NCI-H1436 treated with DMSO at 0.1 percent for 48 hours (cell line): ENCODE measurements at places on chromosomes 2 and 18.
A peak's percentile ranks its signal among the peaks of the same experiment; 100 is the strongest.

DNA sequence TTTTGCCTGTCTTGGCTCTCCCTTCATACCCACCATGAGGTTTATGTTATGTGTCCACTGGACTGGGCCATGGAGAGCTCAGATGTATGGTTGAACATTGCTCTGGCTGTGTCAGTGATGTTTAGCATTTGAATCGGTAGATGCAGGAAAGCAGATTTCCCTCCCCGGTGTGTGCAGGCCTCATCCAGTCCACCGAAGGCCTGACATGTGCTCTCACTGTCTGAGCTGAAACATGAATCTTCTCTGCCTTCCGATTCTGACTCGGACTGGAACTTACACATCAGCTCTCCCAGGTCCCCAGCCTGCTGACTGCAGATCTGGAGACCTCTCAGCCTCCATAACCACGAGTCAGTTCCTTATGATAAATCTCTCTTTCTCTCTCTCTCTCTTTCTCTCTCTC lies 72.4 kb upstream of the SLC66A3 start:
- no peak for DNase-seq

- no peak for DNase-seq
Measured at GRCh38 chr2:38602136-38602731, 494 bp downstream of the HNRNPLL start.

DNA sequence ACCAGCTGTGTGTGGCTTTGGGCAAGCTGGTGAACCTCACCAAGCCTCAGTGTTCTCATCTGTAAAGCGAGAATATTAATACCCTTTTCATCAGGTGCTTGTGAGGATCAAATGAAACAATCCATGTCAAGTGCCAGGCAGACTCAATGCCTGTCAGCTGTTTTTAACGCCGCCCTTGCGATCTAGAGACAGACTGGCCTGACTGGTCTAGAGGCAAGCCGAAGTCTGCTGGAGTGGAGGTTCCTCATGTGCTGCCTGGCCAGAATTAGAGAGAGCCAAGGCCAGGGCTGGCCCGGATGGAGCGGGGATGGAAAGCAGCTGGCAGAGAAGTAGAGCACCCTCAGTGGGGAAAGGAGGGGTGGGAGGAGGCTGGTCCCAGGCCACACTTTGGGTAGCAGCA lies 74.5 kb upstream of the B3GNT7 start:
- DNase-seq, result no peak

- DNase-seq, result no peak
Measured at GRCh38 chr2:240963868-240964703, 34.3 kb upstream of the SNED1 start.

DNA sequence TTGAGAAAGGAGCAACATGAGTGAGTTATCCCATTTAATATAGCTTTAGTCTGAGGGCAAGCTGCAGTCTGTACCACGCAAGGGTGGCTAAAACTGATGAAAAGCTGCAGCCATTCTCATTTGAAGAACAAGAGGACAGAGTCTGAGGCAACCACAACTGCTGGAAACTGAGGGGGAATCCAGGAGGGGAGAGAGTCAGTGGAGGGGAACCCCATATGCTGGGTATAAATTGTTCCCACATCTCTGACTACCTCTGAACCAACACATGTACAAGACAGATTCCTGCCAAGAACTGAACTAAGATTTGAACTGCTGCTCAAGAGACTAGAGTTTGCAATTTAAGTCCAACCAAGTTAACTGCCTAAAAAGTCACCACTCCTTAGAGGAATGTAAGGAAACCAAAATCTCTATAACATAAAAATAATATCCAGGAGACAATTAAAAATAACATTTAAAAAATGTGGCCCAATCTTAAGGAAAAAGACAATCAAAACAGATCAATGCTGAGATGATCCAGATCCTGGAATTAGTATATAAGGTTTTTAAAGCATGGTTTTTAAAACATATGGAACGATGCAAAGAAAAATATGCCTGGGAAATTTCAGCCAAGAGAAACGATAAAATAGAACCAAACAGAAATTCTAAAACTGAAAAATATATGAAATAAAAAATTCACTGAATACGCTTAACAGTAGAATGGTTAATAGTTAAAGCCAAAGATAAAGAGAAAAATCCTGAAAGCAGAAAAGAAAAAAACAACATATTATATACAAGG lies 11.2 kb downstream of the CWC22 start:
- DNase-seq, result no peak

GRCh38 chr2:30235008-30235655 lies 3.8 kb downstream of the LBH start:
- no peak for DNase-seq

DNA sequence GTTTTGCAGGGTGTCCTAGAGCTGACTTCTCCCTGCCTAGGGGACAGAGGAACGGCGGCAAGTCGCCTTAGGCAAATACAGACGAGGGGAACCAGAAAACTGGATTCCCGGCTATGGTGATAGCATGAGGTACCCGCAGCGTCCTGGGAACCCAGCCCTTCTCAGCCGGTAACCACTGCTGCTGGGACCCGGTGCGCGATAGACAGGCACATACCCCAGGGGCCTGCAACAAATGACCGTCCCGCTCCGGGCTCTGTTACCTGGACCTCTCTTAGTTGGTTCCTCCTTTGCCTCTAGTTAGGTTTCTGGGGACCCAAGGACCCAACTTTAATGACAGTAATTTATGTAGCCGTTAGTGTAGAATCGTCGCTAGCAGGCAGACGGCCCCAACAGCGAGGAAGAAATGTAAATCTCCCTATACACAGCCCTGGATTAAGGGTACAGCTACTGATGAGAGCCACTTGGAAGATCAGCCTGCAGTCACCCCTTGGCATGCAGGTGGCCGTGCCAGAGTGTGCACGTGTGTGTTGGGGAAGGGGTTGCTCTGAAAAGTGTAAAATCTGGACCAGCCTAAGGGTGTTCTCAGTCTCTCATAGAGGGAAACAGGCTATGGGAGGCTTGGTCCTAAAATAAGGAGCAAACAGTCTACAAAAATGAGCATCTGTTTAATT lies 819 bp upstream of the SERPINE2 start:
- no peak for DNase-seq

- DNase-seq, result peak; percentile 17
Measured at GRCh38 chr2:66843847-66844246, 408.9 kb downstream of the MEIS1 start.

DNA sequence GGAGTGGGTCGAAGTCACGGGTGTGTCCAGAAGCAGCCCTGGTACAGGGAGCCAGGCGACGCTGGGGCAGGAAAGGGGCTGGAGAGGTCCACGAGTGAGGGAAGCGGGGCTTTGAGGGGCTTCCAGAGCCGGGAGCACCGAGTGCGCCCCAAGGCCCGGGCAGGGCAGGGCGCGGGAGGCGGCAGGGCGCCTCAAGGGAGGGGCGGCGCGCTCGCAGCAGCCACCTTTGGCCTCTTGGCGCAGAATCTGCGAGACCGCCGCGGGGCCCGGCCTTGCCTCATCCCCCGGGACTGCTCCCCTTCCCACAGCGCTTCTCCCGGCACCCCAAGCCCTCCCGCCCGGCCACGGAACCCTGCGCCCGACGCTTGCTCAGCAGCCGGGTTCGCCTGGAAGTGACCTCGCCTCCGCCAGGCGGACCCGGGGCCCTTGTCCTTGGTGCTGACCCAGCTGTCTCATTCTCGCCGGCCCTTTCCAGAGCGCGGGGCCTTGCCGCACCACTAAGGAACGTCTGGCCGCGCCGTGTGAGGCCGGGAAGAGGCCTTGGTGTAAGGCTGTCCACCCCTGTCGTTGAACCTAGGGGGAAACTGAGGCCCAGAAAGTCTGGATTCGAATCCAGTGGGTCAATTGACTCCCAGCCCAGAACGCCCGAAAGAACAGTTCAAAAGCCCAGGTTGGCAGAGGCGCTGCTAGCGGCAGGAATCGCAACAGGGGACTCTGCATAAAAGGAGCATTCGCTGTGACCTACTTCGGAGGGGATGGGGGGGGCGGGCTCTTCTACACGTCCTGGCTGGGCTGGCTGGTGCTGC lies 584 bp upstream of the DNER start:
- DNase-seq, result no peak

- peak; percentile 21 for DNase-seq
Measured at GRCh38 chr18:34631093-34631966, 78.8 kb upstream of the DTNA start.
